AML-193 (cell line): ENCODE measurements at places on chromosomes 12 and 14.

GRCh38 chr14:69252851-69253250 lies 7.1 kb upstream of the GALNT16 start:
- no peak for DNase-seq

GRCh38 chr12:93323625-93324329 lies 53.9 kb upstream of the NUDT4 start:
- DNase-seq: no peak

DNA sequence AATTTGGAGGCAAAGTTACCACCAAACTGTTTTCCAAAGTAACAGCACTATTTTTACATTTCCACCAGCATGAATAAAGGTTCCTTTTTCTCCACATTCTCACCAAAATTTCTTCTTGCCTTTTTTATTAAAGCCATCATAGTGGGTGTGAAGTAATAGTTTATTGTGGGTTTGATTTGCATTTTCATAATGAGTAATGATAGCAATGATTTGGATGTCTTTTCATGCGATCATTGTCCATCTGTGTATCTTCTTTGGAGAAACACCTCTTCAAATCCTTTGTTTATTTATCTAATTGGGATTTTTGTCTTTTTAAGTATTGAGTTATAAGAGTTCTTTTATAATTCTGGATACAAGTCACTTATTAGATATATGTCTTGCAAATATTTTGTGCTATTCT lies 172.7 kb downstream of the CNTN1 start:
- no peak for DNase-seq

GRCh38 chr12:77553976-77554619 lies 276.6 kb upstream of the NAV3 start:
- no peak for DNase-seq

DNA sequence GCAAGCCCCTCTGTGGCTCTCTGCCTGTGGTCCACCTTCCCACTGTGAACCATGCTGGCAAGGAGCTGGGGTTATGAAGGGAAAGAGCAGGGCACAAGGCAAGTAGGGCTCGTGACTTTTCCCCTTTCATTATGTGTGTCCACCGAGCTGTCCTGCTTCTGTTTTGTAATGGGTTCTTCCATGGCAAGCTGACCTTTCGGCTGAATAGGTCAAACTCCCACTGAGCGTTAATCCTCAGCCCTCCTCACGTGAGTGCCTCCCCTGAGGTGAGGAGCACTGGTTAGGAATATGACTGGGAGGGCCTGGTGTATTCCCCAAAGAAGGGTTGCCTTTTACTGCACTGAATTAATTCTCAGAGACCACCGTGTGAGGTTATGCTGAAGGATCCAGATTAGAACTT lies 424.3 kb downstream of the NPAS3 start:
- DNase-seq: no peak

DNA sequence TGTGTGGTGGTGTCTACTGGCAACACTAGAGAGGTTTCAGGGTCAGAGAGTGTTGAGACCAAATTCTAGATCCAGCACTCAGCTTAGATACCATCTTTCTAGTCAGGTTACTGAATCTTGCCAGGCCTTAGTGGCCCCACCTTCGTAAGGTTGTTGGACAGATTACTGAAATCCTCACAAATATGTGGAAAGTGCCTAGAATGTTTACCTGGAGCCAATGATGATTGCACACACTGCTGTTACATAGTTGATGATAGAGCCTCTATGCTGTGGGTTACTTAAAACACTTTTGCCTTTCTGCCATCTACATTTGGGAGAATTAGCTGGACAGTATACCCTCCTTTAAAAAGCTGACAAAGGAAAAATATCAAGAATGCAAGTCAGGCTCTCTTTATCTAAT lies 33.2 kb downstream of the SRGAP1 start:
- DNase-seq: no peak

DNA sequence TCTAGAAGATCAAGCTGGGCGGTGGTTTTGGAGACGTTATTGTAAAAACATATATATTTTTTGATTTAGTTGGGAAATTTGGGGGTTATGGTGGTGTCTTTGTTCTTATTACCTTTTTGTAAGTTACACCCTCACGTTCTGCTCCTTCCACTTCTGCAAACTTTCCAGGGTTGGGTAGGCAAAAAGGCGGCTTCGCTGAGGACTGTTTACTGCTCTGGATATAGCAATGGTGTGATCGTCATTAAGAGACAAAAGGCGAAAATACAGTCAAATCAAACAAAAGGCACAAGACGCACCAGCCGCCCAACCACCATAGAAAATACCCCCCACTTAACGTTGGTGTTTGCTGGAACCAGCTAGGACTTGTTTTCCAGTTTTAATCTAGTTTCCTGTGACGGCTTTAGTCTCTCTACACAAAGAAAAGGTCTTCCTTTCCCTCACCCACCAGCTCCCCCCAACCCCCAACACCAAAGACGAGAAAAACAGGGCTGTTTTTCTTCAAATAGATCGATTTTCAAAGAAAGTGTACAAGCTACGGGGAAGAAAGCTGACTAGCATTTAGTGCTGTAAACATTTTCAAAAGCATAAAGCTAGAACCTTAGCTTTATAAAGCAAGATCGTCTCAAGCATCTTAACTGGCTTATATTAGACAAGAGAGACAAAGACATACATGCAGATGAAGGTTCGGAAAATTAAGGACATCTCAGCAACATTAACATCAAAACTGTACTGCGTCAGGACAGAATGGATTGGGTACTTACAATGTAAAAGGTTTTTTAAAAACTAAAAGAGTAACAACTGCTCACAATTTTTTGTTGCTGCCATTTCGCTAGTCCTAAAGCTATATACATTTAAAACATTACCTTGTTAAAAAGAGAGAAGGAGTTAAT lies 2.0 kb upstream of the SETD1B start:
- DNase-seq: peak; percentile 19

- no peak for DNase-seq
Observed at GRCh38 chr14:30445011-30445793, 113.8 kb upstream of the G2E3 start.

DNA sequence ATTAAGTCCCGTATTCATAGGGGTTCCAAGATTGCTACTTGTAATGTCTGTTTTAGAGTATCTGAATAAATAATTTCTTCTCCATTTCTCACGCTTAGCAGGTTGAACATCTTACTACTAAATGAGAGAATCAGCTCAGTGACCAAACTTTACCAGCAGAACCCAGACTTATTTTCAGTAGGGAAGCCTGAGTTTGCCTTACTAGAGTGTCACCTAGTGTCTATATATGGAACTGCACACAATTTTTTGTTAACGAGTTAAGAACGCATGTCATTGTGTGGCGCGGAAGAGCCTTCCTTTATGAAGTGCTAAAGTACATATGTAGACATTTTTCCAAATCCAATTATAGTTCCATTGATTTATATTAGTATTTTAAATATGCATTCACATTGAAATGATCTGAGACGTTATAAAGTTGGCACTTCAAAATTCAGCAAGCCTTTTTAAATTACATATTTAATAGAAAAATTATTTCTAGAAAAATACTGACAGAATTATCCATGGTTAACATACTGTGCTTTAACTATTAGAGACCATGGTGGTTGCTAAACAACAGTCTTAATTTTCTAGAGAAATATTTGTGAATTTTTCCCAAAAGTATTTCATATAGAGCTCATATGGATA lies 88.3 kb downstream of the RPS29 start:
- DNase-seq: peak; percentile 62
